ENCODE measurements at places on chromosomes 2 and 18.

DNA sequence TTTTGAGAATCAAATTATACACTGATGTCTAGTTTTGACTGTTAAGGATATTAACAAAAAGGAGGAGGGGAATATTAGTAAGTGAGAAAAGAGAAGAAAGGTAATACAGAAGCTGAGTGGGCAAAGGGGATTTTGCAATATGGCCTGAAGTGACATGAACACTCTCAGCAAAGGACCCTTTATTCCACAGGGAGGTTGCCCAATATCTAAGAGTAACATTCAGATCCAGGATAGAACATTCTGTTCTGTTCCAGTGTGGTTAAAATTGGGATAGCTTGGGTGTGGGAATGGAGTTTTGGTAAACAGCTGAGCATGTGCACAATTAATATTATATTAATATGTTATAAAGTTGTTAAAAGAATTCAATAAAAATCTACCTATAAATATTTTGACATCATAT is 120.1 kb downstream of the ZNF385B start:
- DNase-seq, result no peak

DNA sequence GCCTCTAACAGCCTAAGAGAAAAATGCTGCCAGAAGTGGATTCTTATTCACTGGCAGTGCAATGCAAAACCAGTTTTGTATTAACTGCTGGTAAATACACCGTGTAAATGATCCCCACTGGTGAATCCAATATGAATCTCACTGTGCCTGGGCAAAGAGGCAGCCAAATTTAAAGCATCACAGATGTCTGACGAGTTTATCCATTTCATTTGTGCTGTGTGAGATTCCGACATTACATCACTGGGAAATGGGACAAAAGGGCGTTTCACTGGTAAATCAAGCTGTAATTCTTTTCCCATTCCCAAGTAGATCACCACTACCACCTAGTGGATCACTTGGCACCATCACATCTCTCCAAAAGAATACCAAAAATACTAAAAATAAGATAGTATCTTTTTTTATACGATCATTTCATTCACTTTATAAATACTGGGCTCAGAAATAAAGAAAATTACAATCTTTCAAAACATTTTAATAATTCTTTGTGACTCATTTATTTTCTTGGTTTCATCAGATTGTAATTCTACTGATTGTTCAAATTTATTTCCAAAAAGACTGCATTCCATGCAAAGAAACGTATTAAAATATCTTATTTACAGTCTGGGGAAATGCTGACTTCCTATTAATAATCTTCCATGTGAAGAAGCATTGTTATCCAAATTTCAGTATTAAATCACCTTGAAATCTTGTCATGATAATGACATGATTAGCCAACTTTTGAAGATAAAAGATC is 125.6 kb downstream of the GRB14 start:
- DNase-seq, result no peak

DNA sequence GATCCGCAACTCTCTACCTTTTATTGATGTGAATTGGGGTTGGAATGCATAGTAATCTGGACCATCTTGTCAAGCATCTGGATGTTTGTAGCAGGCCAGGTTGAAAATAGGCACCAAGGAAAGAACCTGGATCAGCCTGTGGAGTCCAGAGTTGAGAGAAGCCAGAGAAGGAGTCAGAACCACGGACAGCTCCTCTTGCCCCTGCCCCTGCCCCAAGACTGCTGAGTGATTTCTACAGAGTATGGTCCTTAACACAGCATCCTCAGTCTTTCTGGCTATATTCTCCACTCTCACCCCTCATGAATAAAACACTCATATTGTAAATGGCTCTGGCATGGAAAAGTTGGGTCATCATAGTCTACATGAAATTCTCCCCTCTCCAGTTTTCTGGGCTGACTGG is 154.6 kb downstream of the LOXHD1 start:
- no peak for DNase-seq

- no peak for DNase-seq
Measured at GRCh38 chr2:97988722-97989121, 7.0 kb downstream of the TMEM131 start.

DNA sequence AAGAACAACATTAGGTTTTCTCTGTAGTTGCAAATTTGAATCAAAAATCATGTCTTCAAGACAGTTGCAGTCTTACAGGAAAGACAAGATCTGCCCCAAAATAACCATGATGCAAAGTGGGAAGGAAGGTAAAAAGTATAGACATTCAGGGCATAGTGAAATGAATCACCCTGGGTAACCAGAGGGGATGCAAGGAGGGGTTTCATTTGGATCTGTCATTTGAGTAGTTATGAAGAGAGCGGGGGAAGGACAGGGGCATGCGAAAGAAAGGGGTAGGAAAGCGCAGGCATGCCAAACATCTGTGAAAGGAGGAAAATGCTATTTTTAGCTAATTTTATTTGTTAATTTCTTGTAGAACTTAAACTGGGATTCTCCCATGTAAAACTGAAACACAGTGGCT is 219.1 kb upstream of the BOD1L2 start:
- no peak for DNase-seq

DNA sequence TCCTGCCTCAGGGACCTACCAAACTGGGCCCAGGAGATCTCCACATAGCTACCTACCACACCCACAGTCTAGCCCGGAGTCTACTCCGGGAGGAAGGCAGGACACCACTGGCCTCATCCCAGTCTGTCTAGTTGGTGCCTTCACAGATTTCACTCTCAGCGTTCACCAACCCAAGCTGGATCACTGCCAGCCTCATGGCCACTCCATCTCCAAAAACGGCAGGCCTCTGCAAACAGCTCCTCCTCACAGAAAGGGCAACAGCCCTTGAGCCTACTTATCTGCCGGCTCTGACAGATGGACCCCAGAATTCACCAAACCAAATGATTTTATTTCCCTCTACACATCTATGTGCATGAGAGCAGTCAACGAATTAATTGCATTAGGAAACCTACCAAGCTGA is 61.3 kb downstream of the NCKAP5 start:
- DNase-seq, result no peak

DNA sequence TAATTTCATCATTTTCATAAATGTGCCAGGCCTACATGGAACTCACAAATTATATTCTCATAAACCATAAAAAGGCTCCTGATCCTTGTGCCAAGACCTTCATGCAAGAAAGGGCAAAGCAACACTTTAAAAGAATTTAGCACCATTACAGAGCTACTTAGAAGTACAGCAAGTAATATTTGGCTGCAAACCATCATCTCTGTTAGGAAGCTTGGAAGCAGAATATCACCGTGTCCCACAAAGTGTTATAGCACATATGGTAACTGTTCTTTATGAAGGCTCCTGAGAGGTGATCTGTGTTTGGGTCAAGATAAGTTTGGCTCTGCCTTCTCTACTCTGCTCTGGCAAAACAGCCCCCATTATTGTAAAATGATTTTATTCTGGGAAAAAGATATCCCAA is 59.7 kb upstream of the KCNJ3 start:
- DNase-seq, result no peak

GRCh38 chr2:197884252-197884651 is 79.9 kb downstream of the PLCL1 start:
- DNase-seq, result no peak

GRCh38 chr2:45821558-45822271 is 170.2 kb downstream of the PRKCE start:
- no peak for DNase-seq

DNA sequence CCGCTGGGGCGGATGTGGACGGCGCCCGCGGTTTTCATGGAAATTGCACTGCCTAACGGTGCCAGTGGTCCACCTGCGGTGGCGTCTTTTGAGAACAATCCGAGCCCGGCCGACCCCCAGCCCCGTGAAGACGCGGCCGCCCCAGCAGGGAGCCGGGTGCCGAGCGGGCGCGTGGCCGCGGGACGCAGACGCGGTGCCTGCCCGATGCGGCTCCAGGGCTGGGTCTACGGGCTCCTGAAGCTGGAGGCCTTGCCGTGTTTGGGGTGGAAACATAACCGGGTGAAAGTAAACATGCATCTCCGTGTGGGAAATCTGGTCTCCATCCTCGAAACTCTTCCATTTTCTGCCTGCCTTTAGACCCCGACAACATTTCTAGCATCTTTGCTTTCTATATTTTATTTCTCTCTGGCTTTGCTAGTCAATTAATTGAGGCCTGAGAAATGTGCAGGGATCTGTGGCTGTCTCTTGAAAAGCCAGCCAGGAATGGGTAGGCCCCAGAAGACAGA is 572 bp downstream of the INPP4A start:
- no peak for DNase-seq

- no peak for DNase-seq
Measured at GRCh38 chr18:80096032-80096565, 13.0 kb upstream of the ADNP2 start.

GRCh38 chr2:163364736-163365135 is 371.1 kb downstream of the FIGN start:
- DNase-seq, result no peak

- no peak for DNase-seq
Measured at GRCh38 chr2:195675783-195676427, 18.9 kb downstream of the SLC39A10 start.

- DNase-seq, result no peak
Measured at GRCh38 chr2:177314194-177314593, 49.7 kb upstream of the NFE2L2 start.

GRCh38 chr2:178863130-178863855 is 56.1 kb upstream of the TTN start:
- no peak for DNase-seq

DNA sequence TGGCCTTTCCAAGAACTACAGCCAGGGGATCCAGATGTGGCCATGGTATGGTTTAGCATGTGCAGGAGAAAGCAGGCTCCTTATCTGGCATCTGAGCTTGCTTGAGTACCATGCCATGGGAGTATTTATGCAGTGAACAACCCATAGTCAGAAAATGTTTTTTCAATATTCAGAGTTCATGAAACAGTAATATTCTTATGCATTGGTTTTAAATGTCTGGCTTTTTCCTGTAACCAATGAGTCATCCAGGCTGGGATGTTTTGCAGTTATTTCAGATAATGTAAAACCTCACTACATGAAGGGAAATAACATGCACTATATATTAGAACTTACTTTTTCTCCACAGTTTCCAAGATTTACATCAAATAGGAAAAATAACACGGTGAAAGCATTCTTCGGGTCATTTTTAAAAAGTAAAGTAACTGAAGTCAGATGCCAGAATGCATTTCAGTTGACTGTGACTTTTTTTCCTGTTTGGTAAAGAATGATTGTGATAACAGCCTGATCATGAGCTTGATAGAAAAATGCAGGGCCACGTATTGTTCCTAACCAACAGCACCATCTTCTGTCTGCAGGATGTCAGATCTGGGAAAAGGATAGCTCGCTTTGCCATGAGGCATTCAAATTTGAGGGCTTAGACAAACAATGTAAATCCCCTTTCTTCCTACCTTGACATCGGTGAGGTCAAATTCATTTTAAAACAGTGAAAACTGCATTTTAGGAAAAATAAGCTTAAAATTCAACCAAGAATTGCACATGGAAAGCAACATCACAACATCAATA is 152.8 kb downstream of the DSC3 start:
- DNase-seq, result no peak

DNA sequence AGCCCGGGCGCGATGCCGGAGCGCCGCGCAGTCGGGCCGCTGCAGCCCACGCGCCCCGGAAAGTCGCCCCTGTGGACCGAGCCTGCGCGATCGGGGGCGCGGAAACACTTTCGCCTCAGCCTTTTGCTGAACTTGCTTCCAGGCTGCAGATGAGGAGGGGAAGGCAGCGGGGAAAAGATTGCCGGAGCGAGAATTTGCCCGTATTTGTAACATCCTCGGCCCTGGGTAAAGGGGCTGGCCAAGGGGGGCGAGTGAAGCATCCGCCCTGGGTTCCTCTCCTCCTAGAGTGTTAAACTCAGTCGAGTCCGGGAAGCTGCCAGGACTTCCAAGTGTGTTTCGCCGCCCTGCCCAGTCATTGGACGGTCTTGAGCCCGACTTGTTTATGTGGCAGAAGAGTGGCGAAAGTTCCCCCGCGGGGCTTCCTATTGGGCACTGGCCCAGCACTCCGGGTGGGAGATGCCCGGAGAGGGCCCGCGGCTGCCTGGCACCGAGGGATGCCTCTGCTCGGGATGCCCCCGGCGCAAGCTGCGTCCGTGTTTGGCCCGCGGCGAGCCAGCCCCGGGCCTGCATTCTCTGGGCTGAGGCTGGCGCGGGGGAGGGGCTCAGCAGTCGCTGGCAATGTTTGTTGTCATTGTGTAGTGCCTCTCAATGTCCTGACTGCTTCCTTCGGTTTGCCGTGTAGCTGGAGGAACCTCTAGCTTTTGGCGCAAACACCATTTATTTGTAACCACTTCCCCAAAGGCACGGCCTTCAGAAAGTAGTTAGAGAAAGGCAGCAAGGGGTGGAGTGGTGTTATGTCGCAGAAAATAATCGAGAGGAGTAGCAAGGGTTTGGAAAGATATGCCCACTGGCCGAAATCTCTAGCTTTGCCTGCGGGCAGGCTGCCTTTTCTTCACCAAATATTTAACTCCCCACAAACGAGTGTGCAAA is 1.1 kb downstream of the CYBRD1 start:
- DNase-seq, result peak; percentile 1

DNA sequence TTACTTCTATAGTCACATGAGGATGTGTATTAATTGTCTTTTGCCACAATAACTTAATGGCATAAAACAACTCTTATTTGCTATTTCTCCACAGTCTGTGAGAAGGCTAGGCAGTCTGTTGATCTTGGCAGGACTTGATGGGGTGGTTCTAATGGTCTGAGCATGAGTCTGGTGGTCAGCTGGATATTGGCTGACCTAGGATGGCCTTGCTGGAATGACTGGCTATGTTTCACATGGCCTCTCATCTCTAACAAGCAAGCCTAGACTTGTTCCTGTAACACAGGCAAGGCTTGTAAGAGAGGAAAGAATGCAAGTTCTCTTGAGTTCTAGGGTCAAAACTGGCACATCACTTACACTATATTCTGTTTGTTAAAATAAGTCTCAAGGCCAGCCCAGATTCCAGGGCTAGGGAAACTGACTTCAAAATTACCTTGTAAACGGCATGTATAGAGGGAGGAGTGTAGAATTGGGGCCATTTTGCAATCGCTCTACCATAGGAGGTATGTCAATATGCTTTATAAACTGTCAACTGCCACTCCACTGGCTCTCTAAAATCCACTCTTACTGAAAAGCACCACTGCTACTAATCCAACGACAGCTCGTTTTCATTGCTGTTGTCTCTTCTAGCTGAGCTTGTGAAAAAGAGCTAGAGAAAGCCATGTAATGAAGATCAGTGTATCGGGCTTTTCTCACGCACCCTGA is 325.0 kb upstream of the PKDCC start:
- no peak for DNase-seq

GRCh38 chr2:134443814-134444480 is 190.1 kb downstream of the MGAT5 start:
- DNase-seq, result no peak

DNA sequence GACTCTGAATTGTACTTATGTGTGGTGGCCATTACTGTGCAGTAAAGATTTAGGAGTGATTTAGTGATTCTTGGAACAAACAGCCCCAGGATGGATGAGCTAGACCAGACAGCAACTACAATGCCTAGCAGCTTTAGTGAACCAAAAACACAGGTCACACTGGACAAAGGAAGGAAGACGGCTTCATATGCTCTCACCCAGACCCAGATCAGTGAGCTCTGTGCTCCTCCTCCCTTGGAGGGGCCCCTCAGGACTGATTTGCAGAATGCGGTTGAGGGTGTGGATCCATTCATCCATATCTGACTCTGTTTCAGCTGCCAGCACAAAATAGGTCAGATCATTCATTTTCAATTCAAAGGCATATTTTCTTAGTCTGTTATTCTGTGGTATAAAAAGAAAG is 159.7 kb upstream of the CCDC195 start:
- DNase-seq, result no peak

Data from stimulated activated CD4-positive, alpha-beta T cell treated with anti-CD3 and anti-CD28 coated beads, TNF-alpha, amount 100 ng/mL, for 4 hours (primary cell).